Thoracic aorta (tissue), 2 donors: ENCODE measurements at places on chromosomes 1 and 21. TPM values are rescaled to one million over a fixed set of nuclear protein-coding genes. Genes with fewer than 3 reads are reported as not detected.
A peak's percentile ranks its signal among the peaks of the same experiment; 100 is the strongest.

DNA sequence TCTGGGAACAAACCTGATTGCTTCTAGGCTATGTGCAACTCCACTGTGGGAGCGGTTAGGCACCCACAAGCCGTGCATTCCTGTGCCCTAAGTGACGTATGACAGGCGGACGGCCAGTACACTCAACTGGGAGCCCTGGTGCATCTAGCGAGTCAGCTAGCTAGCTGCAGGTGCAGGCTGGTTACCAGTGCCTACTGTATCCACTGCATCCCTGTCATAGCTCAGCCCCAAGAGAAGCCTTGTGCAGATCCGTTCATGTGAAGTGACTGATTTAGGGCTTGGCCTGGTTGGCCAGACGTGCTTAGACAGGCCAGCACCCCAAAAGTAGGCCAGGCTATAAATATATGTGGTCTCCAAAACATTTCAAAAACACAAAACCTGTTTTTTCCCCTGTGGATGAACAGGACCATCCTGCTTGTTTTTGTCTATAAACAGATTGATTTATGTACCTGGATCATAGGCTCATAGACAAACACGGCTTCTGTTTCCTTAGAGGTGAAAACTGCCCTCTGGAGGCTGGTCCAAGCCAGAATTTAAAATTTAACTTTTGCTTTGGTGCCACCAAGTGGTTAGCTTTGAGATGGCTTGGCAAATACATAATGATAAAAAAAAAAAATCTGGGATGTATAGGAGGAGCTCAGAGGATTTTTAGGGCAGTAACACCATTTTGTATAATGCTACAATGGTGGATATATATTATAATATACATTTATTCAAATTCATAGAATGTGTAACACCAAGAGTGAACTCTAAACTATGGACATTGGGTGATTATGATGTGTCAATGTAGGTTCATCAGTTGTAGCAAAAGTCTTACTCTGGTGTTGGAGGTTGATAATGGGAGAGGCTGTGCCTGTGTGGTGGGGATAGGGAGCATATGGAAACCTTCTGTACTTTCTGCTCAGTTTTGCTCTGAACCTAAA lies 68.5 kb downstream of the GIPC2 start:
- no peak for DNase-seq

DNA sequence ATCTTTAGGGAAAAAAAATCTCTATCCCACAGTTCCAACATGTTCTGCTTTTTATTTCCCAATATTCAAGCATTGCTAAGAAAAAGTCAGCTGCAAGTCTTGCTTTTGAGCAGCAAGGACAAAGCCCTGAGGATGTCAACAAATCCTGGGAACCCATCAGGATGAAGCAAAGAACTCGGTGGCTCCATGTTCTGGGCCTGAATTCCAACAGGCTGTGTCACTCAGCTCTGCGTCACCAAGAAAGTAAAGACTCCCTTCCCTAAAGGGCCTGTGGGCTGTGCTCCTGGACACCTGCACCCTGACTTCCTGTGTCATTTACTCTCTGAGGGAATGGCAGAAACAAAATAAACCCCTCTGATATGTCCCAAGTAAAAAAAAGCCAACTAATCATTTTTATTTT lies 95.5 kb downstream of the TIAM1 start:
- no peak for DNase-seq

GRCh38 chr1:93829061-93829460 lies 49.9 kb downstream of the DNTTIP2 start:
- no peak for DNase-seq

GRCh38 chr1:77400781-77401180 lies 119.0 kb downstream of the AK5 start:
- no peak for DNase-seq

DNA sequence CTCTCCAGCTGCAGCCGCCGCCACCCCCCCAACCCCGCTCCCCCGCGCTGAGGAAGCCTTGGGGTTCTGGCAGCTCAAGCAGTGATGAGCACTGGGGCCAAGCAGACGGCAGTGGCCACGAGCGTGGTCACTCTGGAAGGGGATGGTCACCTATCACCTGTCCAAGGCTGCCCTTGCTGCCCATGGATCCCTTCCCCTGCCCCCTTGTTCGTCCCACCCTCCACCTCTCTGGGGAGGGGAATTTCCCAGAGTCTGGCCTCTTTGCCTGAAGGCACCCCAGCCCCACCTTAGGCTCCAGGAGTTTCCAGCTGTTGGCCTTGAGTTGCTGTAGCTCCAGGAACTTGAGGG lies 7.2 kb upstream of the SMIM12 start:
- no peak for DNase-seq

- no peak for DNase-seq
Measured at GRCh38 chr1:173473599-173474011, 3.5 kb upstream of the PRDX6 start.

DNA sequence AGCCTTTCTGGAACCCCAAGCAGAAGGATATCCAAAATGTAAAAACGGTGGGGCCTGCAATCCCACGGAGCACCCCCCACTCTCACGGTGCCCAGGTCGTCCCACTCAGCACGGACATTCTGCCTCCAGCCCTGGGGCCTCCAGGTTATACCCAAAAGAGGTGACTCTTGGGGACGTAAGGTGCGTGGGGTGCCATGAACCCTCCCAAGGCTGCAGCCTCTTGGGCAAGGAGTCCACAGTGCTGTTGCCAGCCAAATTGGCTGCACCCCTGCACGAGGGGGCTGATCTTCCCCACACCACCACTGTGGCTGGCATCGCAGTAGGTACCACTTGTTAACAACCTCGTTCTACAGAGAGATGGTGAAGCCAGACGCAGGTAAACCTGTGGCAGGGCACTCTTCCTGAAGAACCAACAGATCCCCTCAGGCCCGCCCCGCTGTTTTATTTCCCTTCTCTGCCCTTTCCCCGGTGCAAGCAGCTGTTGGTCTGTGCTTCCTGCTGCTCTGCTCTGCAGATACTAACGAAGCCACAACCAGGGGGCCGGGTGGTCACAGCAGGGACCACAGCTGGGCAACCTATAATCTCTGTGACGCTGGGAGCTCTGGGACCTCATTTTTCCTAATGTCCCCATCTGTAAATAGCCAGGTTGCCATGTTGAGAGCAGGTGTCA lies 8.7 kb downstream of the TFF3 start:
- DNase-seq = no peak

DNA sequence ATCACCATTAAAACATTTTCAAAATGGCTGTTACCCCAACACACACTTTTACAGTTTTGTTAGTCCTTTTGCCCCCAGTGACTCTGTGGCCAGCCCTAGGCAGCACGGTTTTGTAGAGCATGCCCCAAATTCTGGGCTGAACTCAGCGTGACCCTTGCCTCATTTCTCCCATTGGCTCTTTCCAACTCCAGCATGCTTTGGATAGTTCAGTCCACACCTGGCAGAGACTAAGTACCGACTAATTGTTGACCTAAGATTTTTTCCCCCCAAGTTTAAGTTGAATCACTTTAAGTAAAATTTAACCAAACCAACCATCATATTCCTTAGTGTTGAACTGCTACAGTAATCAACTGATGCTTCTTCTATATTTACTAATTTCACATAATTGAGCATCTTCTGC lies 62.4 kb upstream of the LRRC8B start:
- DNase-seq = no peak

DNA sequence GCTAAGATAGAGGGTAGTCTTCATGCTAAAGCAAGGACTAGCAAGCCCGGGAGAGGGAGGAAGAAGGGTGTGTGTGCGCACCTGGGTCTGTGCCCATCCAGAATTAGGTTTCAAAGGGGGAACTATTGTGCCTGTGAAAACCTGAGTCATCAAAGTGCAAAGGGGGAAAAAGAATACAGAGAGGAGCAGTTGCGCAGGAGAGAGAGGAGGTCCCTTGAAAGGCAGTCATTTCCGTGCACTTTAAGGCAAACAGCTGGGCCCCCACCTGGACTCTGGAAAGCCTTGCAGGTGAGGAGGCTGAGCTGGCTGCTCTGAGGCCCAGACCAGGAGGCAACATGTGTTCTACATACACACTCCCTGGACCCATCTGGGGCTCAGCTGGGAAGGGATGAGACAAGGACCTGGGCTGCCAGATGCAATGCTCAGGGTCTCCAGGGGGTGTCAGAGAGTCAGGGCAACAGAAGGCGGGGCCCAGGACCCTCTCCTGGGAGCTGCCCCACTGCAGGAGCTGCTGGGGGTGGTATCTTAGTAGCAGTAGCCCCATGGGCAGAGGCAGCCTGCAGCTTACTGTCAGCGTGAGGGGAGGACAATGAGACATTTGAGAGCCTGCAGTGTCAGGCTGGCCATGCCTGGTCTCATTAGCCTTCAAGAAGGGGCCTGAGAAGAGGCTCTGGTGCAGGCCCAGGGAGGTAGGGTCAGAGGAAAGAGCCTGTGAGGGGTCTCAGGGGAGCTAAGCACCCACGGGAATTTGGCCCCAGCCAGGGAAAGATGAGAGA lies 14.3 kb downstream of the PROK1 start:
- no peak for DNase-seq

DNA sequence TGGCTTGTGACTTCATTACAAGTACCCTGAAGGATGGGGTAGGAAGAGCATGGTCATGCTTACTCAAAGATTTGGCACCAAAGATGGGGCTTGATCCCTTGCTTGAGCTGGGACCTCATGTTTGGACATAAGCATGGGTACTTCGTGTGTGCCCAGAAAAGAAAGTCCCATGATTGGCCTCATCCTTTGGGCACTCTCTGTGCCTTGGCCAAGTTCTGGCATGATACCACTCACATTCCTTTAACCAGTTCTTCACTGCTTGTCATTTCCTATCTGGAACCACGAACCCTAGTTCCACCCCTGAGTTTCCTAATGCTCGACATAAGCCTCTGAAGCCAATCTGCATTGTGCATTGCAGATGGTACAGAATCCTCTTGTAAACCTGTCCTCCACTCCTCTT lies 107.0 kb downstream of the NAV1 start:
- no peak for DNase-seq

DNA sequence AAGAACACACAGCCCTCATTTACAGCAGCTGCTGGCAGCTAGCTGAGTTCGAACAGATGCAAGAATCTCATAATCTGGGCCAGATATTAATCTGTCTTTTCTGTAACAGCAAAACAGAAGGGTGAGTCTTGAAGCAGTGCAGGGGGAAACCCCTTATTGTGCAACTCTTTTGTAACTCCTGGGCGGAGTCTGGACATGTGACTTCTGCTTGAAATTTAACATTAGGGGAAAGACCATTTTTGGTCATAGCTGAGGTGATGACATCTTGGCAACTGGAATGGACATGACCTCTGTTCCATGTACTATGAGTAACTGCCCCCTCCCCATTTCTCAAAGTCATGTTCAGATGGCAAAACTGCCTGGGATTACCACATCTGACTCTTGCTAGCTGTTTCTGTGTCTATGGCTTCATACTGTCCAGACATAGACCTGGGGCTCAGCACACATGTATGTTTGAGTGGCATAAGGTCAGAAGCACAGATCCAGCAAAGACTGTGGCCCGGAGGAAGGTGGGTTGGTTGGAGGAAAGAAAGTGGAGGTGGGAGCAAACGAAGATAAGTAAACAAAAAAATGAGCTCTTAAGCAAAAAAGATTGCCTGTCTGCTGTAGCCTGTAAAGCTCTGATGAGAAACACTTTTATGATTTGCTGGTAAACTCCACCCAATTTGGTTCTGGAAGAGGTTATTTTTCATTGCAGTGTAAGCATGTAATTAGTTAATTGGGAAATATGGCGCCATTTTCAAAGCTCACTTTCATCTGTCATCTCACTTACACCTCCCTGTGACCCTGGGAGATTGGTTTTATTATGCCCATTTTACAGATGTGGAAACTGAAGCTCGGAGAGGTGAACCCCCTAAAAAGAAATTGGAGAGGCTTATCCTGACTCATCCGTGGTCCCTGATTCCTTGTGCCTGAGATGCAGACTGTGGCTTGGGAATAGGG lies 26.1 kb downstream of the ETS2 start:
- peak; percentile 70 for DNase-seq

GRCh38 chr21:14527696-14528652 lies 18.1 kb downstream of the SAMSN1 start:
- no peak for DNase-seq

GRCh38 chr1:192901500-192901899 lies 92.7 kb downstream of the RGS2 start:
- no peak for DNase-seq

DNA sequence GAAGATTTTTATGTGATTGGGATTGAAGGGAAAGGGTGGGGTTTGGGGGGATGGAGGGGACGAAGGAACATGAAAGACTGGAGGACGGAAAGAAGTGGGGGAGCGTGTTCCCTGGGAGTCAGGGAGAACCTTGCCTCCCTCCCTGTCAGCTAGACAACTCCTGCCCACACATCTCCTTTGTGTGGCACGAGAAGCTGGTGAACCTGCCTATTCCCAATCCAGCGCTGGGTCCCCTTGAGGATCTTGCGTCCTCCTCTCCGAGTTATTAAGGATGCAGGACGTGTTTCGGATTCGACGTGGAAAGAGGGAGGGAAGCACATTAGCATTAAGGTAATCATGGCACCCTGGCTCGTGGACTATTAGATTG lies 1.4 kb downstream of the LRRC7 start:
- no peak for DNase-seq

- no peak for DNase-seq
Measured at GRCh38 chr1:105485207-105485606, 1571.3 kb upstream of the PRMT6 start.

Gene LCE6A
- total RNA-seq = not detected

GRCh38 chr1:1285102-1285571 lies 4.9 kb downstream of the SCNN1D start:
- no peak for DNase-seq

DNA sequence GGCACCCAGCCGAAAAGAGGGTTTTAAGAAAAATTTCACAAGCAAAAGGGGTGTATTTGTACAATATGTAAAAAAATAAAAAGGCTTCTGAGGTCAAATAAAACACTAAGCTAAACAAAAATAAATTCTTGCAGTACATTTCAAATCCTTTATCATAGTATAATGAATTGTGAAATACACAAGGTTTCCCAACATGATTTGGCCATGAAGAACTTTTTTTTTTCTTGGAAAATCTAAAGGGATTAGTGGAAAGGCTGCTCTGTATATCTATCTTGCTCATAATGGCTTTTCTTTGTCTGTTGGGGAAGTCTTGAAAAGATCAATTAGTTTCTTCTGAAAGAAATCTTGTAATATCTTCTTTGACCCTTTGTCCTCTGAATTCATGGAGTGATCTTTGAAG lies 593.4 kb downstream of the PLPP3 start:
- DNase-seq = no peak

- no peak for DNase-seq
Measured at GRCh38 chr1:41447995-41448770, 36.3 kb downstream of the EDN2 start.

DNA sequence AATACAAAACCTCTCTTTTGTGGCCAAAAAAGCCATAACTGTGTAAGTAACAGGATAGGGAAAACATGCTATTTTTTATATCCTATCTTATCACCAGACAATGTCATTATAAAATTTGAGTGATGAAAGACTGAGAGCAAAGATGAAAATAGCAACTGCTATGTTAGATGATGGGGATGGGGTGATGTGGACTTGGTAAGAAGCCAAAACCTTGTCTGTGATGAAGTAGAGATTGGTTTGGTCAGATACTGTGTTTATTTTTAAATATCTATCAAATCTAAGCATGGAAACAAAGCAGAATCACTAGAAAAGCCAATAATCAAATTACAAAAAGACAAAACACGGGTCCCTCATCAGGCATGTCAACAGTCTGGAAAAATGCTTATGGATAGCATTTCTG lies 631.1 kb upstream of the NR5A2 start:
- DNase-seq = no peak

GRCh38 chr1:221778535-221779142 lies 36.8 kb upstream of the DUSP10 start:
- no peak for DNase-seq

Gene KCNE1
- 10.8 TPM for total RNA-seq

- no peak for DNase-seq
Measured at GRCh38 chr1:201183209-201183608, 7.4 kb upstream of the IGFN1 start.

- no peak for DNase-seq
Measured at GRCh38 chr1:158107916-158108315, 72.8 kb upstream of the CD1D start.

- no peak for DNase-seq
Measured at GRCh38 chr1:29105822-29106221, 17.9 kb downstream of the TMEM200B start.
